Activated naive CD8-positive, alpha-beta T cell treated with anti-CD3 and anti-CD28 coated beads for 36 hours (primary cell): ENCODE measurements at places on chromosomes 4 and X. TPM values are rescaled to one million over a fixed set of nuclear protein-coding genes. Genes with fewer than 3 reads are reported as not detected.

Gene LARP1B
- 21.8 TPM for total RNA-seq

Gene PRICKLE3
- 16.3 TPM for total RNA-seq

Gene UGT8
- 0.12 TPM for total RNA-seq

Gene DMP1
- total RNA-seq, result not detected

DNA sequence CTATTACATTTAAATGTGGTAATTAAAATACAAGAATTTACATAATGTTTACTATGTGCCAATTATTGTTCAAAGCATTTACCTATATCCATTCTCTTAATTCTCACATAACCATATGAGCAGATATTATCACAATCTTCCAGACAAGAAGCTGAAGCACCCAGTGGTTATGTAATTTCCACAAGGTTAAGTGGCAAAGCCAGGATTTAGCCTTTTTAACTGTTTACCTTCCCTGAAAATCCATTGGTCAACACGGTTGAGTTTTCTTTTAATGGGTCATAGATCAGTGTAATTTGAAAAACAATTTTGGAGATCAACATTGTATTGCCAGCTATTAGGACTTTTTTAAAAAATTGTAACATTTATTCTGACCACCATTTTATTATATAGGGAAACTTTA lies 11.4 kb downstream of the HSPA4L start:
- no peak for DNase-seq

GRCh38 chr4:170270628-170271027 lies 180.9 kb upstream of the AADAT start:
- no peak for DNase-seq

- no peak for DNase-seq
Observed at GRCh38 chr4:74623041-74623440, 171.3 kb downstream of the BTC start.

DNA sequence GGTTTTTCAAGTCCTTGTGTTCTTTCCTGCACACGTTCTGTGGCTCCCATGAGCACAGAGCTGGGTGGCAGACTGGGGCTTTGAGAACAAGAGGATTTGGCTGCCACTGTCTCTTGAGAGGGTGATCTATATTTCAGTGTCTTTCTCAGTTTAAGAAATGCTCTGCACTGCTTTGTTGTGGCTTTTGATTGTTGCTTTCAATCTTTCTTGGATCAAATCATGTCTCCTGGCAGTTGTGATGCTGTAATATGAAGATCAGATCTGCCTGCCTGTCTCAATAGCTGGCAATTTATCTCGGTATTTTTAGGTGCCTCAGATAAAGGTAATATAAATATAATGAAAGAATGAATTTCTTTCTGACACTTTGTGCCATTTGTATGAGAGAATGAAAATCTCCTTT lies 273.3 kb upstream of the LCORL start:
- DNase-seq, result no peak

GRCh38 chrX:155880586-155881157 lies 473 bp upstream of the VAMP7 start:
- no peak for DNase-seq

DNA sequence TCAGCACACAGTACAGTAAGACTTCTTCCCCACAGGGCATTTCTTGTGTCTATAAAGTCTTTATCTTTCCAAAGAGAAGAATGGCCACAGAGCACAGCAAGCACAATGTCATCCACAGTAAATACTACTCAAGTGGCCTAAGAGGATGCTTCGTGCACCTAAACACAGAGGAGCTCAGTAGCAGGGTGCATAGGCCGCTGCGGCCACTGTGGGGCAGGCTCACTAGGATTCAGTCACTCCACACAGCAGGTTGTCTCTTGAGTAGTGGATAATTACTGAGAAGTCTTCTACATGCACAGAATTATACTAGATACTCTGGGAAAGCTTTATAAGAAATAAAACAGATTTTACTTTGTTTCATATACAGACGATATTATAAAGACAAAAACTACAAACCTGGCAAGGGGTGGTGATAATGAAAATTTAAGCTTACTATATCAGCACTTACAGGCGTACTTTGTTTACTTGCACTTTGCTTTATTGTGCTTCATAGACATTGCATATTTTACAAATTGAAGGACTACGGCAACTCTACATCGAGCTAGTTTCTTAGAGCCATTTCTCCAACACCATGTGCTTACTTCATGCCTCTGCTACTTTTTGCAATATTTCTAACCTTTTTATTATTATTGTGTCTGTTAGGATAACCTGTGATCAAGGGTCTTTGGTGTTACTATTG lies 78.5 kb downstream of the PRDM5 start:
- DNase-seq, result no peak

DNA sequence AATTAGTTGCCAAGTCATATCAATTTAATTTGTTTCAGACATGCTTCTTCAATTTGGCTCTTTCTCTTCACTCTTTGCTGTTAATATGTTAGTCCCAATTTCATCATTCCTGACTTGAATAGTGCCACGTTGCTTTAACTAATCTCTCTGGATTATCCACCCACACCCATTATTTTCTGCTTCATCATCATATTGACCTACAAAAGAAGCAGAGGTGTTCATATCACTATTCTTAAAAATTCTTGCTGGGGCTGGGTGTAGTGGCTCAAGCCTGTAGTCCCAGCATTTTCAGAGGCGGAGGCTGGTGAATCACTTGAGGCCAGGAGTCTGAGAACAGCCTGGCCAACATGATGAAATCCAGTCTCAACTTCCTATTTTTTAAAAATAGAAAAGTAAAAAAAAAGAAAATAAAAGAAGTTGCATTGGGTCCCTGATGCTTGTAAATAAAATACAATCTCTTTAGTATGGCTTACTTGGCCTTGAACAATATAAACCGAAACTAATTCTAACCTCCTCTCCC lies 65.7 kb upstream of the KCNIP4 start:
- no peak for DNase-seq

GRCh38 chr4:5825321-5826041 lies 67.4 kb downstream of the CRMP1 start:
- DNase-seq, result no peak

- DNase-seq, result no peak
Observed at GRCh38 chr4:76022677-76023076, 620 bp downstream of the CXCL10 start.
